ENCODE measurements at places on chromosomes 11 and 22.

GRCh38 chr22:35204807-35205775 is 52.2 kb upstream of the HMGXB4 start:
- no peak for DNase-seq

GRCh38 chr11:10784232-10785145 is 24.2 kb downstream of the EIF4G2 start:
- peak; percentile 8 for DNase-seq

GRCh38 chr22:30209642-30210041 is 36.9 kb downstream of the LIF start:
- DNase-seq: no peak

DNA sequence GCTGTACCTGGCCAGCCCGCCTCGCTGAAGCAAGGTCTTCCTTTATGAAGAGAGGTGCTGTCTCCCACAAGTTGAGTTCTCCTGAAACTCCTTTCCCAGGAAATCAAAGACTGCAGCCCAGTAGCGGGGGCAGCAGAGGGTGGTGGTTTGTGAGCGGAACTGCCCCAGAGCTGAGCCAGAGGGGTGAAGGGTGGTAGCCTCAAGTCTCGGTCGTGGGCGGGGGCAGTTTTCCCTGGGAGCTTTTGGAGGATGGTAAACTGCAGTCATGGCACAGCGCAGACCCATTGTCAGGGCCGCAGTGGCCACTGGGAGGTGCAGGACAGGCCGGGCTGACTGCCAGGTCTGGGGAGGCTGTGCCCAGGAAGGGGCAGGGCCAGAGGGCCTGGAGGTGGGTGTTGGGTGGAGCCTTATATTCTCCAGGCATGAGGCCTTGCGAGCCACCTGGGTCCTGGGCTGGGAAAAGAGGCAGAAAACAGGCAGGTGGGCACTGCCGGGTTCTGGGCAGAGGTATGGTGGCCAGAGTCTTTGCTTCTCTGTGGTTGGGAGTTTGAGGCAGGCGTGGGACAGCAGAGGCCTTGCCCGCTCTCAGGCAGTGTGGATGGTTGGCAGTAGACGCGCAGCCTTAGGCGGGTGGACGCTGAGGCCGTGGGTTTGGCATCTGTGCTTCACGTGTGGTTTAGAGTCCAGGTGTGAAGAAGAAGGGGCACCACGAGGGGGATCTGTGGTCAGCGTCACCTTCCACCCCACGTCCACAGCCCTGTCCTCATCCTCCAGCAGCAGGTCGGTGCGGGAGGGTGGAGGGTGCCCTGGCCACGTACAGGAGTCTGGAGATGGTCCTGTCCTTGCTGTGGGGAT is 1176.4 kb downstream of the BRD1 start:
- no peak for DNase-seq

GRCh38 chr11:115348416-115348815 is 155.8 kb downstream of the CADM1 start:
- DNase-seq: no peak

DNA sequence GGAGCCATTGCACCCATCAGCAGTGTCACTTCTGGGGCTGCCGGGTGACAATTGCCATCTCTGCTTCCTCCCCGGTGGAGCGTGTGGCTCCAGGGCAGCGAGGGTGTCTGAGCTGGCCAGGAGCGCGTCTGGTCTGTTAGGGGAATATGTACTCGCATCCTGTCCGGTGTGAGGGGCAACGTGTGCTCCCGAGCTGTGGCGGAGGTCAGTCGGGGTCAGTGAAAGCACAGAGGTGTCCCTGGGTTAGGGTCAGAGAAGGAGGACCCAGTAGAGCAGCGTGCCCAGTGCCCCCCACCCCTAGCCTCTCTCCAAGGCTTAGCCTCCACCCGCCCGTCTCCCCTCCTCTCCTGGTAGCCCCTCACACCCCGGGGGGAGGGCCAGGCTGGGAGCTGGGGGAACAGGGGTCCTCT is 1.5 kb downstream of the CLCF1 start:
- no peak for DNase-seq

GRCh38 chr11:106121570-106122320 is 44.3 kb downstream of the AASDHPPT start:
- DNase-seq: no peak

GRCh38 chr22:38843657-38844314 is at the start of gene NPTXR:
Gene NPTXR, minus strand, starts transcription at chr22:38844028.
- peak; percentile 7 for DNase-seq

GRCh38 chr11:67999201-67999629 is 4.7 kb downstream of the UNC93B1 start:
- no peak for DNase-seq

DNA sequence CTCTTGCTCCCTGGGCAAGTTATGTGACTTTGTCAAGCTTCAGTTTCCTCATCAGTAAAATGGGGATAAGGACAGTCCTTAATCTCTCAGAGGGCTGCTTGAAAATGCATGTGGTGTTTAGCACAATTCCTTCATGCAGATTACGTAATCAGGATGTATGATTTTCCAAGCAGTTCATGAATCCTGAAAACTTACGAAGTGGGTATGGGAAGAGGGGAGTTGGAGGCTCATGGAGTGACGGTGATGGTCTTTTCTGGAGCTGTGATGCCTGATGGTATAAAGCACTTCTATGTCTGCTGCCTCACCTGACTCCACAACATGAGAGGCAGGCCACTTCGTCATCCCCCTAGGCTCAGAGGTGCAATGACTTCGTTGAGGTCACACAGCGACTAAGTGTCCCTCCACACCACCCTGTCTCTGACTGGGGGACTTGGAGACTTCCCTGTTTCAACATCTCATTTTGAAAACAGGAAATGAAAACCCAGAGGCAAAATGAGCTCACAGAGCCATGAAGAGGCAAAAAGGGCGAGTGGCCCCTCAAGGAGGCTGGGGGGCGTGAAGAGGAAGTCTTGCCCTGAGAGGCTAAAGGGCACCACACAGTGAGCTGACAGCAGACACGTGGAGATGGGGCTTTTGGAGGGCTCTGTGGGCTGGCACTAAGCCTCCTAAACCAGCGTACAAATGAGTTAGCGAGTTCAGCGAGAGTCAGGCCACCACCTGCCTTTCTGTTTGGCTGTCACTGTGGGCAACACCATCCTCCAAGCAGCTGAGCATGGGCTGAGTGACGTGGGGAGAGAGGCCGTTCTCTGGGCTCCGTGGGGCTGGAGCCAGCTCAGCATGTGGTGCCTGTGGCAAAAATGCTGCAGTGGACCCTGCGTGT is 10.1 kb downstream of the MCM5 start:
- DNase-seq: no peak

GRCh38 chr11:12995188-12995587 is 13.9 kb upstream of the RASSF10 start:
- DNase-seq: no peak

DNA sequence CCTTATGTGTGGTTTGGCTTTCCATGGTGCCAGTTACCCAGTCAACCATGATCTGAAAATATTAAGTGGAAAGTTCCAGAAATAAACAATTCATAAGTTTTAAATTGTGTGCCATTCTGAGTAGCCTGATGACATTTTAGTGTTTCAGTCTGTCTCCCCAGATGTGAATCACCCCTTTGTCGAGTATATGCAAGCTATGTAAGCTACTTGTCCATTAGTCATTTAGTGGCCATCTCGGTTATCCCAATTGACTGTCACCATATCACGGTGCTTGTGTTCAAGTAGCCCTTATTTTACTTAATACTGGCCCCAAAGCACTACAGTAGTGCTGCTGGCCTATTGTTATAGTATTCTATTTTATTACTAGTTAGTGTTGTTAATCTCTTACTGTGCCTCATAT is 44.9 kb downstream of the ATG16L2 start:
- no peak for DNase-seq

DNA sequence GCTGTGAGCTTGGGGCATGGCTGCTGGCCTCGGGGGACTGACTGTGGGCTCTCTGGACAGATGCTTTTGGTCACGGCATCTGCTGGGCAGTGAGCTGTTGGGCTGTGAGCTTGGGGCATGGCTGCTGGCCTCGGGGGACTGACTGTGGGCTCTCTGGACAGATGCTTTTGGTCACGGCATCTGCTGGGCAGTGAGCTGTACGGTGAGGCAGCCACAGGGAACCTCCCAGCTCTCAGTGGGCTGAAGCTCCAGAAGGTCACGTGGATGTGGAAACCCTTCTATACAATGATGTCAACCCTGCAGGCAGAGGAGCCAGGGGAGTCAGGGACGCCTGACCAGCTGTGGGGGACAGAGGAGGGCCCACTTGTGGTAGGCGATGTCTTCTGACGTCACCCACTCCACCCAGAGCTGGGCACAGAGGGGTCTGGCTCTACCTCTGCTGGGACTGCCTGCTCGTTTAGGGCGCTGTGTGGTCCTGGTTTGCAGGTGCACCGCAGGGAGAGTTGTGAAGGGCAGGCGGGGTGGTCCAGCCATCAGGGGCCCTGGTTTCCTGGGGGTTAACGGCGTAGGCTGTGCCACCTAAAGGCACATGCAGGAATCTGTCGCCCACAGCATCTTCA is 1331.3 kb downstream of the BRD1 start:
- no peak for DNase-seq

GRCh38 chr11:115075356-115075755 is 397.0 kb downstream of the NXPE2 start:
- no peak for DNase-seq

- no peak for DNase-seq
Observed at GRCh38 chr22:22070371-22070824, 87.8 kb upstream of the TOP3B start.

DNA sequence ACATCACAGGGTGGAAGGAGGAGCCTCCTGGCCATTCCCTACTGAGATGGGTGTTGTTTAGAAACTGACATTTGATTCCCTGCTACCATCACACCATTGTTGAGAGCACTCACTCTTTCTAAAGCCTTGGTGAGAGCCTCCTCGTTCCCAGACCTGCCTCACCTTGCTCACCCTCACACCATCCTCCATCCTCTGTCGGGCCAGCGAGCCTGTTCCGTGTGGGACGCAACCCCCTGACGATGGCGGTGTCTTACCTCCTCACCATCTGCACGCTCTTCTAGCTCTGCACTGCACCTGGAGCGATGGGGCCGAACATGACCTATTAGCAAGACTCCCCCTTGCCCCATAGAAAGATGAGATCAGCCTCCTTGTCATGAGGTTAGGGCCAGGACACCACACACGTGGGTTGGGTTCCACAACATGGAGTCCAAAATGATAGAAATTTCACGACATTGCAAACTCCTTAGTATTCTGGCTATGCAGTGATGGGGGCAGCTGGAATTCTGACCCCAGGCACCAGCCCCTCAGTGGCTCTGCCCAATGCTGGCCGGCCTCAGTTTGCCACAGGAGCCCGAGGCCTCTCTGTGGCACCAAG is 1017.9 kb downstream of the TBC1D22A start:
- no peak for DNase-seq

DNA sequence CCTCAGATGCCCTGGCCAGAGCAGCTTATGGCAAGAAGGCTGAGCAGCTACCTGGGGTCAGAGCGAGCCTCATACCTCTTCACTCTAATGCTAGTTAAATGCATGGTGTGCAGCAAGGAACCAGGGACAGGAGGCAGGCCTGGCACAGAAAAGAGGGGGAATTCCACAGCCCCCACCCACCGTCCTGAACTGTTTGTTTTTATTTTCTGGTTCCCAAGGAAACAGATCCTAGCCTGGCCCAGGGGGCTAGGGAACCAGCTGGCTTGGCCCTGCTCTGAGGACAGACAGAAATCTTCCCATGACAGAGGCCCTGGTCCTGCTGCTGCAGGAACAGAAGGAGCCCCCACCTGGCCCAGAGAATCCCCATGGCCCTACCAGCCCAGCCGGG is 40.4 kb downstream of the SLCO2B1 start:
- no peak for DNase-seq

DNA sequence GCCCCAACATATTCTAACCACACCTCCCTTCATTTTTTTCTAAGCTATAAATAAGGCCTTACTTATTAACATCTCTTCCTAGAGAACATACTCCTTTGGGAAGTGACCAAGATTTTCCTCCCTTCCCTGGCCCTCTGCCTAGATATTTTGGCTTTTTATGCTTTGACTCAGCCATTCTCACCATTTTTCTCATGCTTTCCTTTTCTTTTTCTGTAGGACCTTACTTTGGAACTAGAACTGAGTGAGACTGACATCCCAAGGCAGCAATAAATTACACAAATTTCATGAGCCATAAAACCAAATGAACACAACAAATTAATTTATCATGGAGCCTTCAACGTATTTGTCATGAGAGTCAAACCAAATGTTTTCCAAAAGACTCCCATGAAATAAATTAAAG is 142.7 kb upstream of the CTSC start:
- DNase-seq: no peak

- DNase-seq: no peak
Observed at GRCh38 chr11:62622476-62623089, 797 bp upstream of the B3GAT3 start.

DNA sequence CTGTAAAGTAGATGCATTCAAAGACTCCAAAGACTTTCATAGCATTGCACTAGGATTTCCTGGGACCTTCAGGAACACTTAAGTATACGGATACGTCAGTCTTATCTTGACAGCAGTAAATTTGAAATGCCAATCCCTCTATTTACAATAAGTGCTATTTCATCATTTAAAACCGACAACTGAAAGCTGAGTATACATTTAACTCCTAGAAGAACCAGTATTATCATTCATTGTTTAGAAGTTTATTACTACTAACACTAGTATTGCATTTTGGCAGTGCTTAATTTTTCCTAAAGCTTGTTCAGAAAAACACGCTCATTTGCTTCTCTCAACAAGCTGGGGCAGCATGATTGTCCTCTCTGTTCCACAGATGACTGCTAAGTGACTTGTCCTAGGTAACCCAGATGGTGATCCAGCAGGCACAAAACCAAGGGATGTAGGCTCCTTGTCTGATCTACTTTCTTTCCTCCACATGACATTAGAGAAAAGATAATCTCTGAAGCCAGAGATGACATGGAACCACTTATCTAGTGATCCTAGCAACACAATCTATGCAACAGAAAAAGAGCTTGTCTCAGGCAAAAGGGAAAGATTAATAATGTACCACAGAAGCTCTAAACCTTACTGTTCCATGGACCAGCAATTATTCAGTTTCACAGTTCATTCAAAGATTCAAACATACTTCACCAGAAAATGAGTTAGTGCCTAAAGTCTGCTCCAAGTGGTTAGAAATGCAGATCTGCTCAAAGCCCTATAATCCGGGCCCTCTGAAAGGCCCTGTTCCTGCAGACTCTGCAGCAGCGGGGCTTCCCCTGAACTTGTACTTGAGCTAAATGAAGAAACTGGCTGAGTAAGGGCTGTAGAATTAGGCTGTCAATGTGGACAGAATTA is 5.2 kb downstream of the MAML2 start:
- no peak for DNase-seq

- DNase-seq: no peak
Observed at GRCh38 chr22:22700631-22701030, 56.2 kb downstream of the GGTLC2 start.

DNA sequence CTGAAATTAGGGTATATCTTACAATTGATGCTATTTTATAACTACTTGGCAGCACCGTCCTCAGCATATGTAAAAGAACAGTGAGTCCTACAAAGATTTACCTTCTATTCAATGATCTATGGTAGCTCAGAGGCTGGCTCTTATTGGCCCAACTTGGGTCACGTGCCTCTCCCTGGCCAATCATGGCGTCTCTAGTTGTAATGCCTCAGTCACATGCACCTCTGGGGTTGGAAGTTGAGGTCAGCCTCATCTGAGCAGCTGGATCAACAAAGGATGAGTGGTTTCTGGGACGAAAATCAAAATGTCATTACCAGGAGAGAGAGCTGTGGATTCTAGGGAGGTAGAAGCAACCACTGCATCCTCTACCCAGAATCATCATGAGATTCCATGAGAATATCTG is 22.9 kb upstream of the ASPHD2 start:
- peak; percentile 23 for DNase-seq

- no peak for DNase-seq
Observed at GRCh38 chr11:117823294-117823945, 1.1 kb downstream of the FXYD2 start.

Data from NCI-H774 (cell line).